ENCODE measurements at places on chromosomes 6 and 20.

GRCh38 chr6:125829433-125829832 lies 38.7 kb downstream of the NCOA7 start:
- no peak overlapping the region for H3K4me3 ChIP-seq
- DNase-seq = no peak
- peaks cover 43% of the 10 kb centered on the region for H3K4me1 ChIP-seq
- H3K36me3 ChIP-seq = peaks cover 10% of the 10 kb centered on the region

DNA sequence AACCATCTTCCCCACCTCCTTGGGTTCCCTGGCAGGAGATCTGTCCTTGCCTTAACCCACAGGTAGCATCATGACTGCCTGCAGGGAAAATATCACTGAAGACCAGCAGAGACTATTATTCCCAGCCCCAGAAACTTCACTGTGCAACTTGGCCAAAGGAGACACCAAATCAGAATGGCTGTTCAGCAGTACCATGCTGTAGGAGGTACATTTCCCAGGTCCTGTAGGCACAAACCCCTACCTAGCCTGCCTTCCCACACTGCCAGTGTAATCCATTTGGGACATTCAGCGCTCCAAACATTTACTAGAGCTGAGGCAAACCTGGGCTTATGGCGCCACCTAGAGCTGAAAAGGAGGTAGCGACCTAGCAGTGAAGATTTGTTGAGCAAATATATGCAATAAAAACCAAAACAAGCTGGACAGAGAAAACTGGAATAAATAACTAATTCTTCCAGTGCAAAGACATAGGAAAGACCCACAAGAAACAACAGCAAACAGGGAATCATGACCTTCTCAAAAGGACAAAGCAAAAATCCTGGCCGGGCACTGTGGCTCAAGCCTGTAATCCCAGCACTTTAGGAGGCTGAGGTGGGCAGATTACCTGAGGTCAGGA lies 60.3 kb downstream of the VTA1 start:
- peak; percentile 52 for DNase-seq
- H3K36me3 ChIP-seq = peaks cover 24% of the 10 kb centered on the region
- H3K27ac ChIP-seq = no peak overlapping the region
- no peak overlapping the region for H3K4me3 ChIP-seq
- H3K4me1 ChIP-seq = no peaks in the 10 kb centered on the region
- no peaks in the 10 kb centered on the region for H3K27me3 ChIP-seq

DNA sequence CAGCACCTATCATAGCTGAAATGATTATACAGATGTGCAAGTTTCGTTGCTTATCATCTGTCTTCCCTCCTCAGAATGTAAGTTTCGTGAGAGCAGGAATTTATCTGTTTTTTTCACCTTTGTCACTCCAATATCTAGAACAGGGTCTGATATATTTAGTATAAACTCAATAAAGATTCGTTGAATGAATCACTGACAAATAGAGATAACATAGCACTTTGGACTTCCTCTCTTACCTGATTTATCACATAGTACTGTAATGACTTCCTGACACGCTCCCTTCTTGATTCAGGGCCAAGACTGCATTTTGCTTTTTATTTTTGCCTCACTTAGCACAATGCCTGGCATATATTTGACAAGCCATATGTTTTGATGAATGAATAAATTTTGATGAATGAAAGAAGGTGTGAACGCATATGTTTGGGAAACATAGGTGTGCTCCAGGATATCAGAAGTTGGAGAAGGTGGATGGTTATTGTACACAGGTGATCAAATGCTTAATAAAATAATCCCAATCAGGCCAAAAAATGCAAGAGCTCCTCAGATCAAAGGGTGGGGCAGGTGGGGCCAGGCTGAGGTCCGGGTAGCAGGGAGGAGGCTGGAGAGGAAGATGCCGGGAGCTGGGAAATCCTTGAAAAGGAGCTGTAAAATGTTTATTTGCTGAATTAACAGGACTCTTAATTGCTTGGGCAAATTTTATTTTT lies 33.0 kb downstream of the PIM1 start:
- peaks cover 21% of the 10 kb centered on the region for H3K4me1 ChIP-seq
- no peak overlapping the region for H3K4me3 ChIP-seq
- no peaks in the 10 kb centered on the region for H3K36me3 ChIP-seq

- peaks cover 9% of the 10 kb centered on the region for H3K27me3 ChIP-seq
- peaks cover 33% of the 10 kb centered on the region for H3K4me1 ChIP-seq
- H3K27ac ChIP-seq = peak overlapping the region; percentile 32
- no peak overlapping the region for H3K4me3 ChIP-seq
Measured at GRCh38 chr20:31663838-31664695, 26.4 kb downstream of the COX4I2 start.

- H3K27ac ChIP-seq = peak overlapping the region; percentile 48
- peak overlapping the region; percentile 21 for H3K4me3 ChIP-seq
- H3K27me3 ChIP-seq = peaks cover 29% of the 10 kb centered on the region
- DNase-seq = no peak
Measured at GRCh38 chr20:32460683-32461320, 102.7 kb downstream of the ASXL1 start.
